Breast epithelium (tissue), 4 donors: ENCODE measurements at places on chromosomes 2 and 18. TPM values are rescaled to one million over a fixed set of nuclear protein-coding genes. Genes with fewer than 3 reads are reported as not detected.

Gene IL1R2
- total RNA-seq: 9.8 TPM

DNA sequence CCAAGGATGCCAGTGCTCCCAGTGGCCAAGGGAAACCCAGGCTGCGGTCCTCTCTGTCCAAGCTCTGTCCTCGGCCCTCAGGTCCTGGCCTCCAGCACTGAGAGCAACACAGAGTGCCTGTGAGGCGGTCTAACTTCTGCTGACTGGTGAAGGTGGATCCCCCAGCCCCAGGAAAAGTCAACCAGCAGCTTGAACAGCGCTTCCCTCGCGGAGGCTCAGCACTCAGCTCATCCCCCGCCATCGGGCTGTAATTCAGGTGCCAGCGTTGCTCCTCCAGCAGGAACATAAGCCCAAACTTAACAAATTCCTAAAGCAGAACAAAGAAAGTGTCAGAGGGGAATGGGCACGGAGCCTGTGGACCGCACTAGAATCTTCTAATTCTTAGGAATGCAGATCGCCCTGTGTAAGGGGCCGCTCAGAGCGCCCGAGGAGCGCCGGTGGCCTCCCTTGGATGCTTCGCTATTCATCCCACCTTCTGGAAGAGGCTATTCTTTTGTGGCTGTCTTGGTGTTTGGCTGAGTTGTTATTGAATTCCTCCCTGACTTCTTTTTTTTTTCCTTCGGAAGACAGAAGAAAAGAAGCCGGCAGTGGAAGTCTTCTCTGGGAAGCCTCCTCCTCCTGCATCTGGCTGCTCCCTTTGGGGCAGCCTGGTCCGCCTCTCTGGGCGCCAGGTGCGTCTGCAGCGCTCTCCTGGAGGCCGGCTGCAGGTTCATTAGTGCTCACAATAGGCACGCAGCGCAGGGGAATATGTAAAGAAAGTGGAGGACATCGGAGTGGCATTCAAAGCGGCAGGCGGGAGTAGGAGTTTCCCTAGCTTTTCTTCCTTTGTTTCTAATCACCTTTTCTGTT is 905.6 kb downstream of the TSN start:
- DNase-seq: no peak

DNA sequence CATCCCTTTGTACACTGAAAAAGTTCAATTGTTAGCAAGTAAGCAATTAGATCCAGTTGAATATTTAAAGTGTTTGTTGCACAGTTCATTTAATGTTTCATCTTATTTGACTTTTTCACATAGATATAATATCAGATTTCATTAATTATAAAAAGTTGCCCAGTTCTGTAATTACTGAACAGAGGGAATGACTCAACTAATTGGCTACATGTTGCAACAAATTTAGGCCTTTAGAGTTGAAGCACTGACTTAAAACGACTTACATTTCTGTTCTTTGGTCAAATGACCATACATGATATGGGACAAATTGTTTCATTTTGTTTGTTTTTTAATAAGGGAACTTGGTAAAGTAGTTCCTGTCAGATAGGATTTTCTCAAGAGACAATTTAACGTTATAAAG is 68.5 kb upstream of the FAM117B start:
- DNase-seq: no peak

- DNase-seq: peak; percentile 45
These were observed 348.6 kb downstream of the DLGAP1 start for GRCh38 chr18:4106407-4107033.

Gene ESPNL
- 1.3 TPM for total RNA-seq

DNA sequence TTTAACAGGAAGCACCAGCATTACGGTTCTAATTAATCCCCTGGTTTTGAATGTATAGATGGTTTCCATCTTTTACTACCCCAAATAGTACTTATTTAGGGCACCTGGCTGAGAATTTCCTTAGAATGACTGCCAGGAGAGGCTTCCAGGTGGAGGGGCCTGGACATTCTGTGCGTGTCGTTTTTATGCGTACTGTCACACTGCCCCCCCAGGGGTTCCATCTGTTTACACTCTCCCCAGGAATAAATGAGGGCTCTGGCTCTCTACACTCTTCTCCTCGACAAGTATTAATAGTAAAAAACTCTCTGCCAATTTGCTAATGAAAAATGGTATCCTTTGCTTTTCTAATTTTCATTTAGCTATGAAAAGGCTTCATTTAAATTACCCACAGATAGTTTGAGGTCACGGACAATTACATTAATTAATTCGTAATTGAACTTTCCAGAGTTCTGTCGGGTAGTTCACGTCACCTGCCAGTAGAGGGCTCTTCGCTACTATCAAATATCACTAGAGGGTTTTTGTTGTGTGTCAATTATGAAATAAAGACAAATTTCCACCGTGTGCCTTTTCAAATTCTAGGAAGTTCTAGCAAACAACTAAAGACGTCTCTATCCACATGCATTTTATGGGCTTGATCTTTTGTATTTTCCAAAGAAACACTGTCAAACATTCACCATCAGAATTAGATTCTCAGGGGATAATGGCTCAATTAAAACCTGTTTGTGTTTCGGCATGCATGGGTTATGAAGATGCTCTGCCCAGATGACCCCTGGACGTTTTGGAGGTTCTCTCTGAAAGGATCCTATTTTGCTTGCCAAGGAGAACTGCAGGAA is 88.8 kb upstream of the ASB18 start:
- DNase-seq: no peak

- DNase-seq: no peak
These were observed 388.3 kb downstream of the TNS1 start for GRCh38 chr2:217614498-217614897.

- DNase-seq: no peak
These were observed 962.7 kb downstream of the BCL11A start for GRCh38 chr2:59590798-59591197.

Gene KLHL30
- total RNA-seq: 0.15 TPM

Gene NEB
- total RNA-seq: 2.8 TPM

- DNase-seq: no peak
These were observed 54.3 kb downstream of the ST3GAL5 start for GRCh38 chr2:85834466-85834865.

Gene EIF2B4
- total RNA-seq: 38.1 TPM

DNA sequence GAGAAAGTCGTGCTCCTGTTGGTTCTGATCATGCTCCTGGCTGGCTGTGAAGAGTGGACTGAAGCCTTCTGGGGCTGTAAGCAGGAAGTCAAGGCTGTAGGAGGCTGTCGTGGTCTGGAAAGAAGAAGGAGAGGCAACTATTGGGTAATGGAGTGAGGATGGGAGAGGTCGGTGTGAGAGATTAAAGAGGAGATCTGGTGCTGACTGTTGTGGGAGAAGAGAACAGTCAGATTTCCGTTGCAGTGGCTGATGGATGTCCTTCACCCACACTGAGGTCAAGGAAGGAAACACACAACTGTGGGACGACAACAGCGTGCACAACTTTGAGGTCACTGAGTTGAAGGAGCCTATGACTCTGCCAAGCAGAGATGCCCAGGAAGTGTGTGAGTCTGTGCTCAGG is 2.8 kb upstream of the PSMD1 start:
- no peak for DNase-seq

GRCh38 chr2:105977212-105977611 is 216.9 kb downstream of the UXS1 start:
- no peak for DNase-seq

- no peak for DNase-seq
These were observed 13.7 kb upstream of the RALB start for GRCh38 chr2:120238728-120239487.

DNA sequence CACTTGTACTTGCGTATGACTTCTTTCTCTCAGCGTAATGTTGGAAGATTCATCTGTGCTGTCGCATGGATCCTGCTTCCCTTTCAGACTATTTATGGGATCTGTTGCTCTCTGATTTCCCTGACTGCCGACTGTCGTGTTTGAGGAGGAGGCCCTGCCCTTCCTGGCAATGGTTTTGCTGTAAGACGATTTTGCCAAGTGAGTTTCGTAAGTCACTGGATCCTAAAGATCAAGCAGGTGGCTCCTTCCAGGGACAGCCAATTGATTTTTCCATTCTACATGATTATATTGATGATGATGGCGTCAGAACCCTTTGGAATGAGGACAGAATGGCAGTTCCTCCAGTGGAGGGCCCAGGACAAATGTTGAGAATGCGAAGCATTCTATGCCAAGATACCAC is 8.7 kb upstream of the B3GNT2 start:
- no peak for DNase-seq

Gene NGEF
- not detected for total RNA-seq

DNA sequence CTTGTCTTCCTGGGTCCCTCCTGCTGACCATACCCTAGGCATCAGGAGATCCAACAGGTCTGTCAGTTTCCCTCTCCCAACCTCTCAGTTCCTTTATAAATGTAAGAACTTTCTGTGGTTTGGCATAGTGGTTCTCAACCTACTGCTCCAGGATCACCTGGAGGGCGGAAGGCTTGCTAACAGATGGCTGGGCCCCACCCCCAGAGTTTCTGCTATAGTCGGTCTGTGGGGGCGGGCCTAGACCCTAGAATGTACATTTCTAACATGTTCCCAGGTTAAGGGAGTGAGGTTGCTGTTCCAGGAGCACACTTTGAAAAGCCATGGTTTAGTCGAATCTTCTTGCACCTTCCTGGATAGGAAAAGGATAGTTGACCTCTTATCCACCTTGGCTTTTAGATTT is 37.0 kb downstream of the HK2 start:
- no peak for DNase-seq

DNA sequence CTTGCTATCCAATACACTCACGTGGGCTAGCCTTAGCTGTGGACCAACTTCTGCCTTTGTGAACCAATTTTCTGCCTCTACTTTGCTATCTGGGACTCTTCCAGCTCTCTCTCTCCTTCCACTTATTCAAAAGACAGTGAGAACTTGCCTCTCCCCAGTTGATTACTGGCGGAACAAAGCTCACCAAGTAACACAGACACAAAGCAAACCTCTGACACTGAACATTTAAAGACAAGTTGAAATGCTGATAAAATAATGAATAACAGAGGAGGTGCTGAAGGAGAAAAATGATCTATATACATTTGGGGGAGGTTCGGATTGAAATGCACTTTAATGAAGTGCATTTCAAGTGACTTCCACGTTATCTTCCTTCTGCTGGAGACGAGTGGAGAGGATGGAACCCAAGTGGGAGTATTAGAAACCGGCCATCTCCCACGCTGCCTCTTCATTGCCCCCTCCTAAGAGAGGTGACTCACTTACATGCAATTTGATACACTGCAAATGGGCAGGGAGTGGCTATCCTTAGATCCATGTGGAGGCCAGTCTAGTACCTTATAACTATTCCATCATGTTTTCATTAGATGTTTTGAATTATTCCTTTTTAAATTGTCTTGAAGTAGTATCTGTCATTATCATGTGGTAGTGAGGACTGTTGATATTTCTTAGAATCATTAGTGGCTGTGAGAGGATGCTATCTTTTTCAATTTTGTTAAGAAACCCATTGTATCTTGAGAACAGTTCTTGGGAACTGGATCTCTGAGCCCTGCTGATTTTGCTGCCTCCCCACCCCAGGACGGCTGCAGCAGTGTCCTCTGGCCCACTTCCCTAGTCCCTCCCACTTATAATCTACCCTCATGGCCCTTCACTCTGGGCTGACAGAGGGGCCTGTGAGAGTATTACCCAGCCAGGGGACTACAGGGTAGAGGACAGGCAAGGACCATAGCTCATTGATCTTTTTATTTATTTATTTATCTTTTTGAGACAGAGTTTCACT is 6.0 kb upstream of the GLI2 start:
- DNase-seq: no peak

Gene RAD51AP2
- total RNA-seq: under 0.01 TPM

Gene PTPRN
- total RNA-seq: 0.33 TPM

DNA sequence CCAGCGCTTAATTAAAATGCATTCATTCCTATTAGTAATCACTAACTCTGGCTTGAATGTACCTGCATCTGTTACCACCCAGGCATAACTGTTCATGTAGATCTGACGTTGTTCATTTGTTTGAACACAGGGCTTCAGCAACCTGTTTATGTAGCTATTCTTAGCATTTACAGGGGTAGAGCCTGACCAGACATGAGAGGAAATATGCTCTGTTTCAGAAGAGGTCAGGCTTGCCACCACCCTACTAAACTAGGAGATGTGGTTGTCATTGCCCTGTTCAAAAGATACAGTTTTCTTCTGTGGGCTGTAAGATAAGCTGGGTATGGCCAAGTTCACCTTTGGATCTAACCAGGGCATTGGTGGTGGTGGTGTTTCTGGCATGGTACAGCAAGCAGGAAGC is 8.8 kb downstream of the MGAT5 start:
- DNase-seq: no peak

Gene MAIP1
- 26.6 TPM for total RNA-seq

DNA sequence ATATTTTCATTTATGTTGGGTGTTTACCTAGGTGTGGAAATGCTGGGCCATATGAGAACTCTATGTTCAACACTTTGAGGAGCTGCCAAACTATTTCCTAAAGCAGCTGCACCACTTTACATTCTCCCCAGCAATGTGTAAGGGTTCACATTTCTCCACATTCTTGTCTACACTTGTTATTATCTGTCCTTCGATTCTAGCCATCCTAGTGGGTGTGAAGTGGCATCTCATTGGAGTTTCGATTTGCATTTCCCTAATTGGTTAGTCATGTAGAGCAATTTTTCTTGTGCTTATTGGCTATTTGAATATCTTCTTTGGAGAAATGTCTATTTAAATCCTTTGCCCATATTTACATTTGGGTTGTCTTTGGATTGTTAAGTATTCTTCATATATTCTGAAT is 21.9 kb downstream of the RNF144A start:
- DNase-seq: no peak

DNA sequence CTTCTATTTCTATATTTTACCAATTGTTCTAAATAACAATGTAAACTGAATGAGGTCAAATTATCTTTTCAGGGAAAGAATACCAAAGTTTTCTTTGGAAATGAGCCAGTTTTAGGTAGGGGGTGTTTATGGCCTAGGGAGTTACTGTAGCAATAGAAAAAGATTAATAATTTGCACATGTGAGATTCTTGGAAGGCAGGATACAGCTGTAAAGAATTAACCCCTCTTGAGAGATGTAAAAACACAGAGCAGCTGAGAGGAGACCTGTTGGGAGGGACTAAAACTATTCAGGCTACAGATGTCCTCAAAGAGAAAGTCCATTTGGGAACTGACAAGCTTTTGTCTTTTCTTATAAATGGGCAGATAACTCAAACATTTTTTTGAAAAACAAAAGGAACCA is 182.2 kb downstream of the FIGN start:
- DNase-seq: no peak

Gene ALK
- 0.64 TPM for total RNA-seq

GRCh38 chr2:212863185-212863588 is 288.2 kb downstream of the IKZF2 start:
- no peak for DNase-seq

DNA sequence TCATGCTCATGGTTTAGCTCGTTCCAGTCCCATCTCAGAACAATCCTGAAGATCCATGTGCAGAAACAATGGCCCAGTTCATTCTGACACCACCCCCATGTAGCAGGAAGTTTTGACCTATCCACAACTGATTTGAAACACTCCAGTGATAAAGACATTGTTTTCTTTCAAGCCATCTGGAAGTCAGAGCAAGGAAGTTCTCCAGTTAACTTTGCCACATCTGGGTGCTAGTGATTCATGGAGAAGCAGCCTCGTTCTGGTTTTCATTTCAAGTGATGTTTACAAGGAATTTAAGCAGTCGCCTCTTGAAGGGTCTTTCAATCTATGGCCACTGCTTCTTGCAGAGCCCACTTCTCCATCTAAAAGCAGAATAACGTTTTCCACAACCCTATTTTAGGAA is 36.6 kb upstream of the TWIST2 start:
- no peak for DNase-seq

Gene IL18R1
- 7.7 TPM for total RNA-seq
